ENCODE measurements at places on chromosomes 2 and 18. TPM values are rescaled to one million over a fixed set of nuclear protein-coding genes. Genes with fewer than 3 reads are reported as not detected.

Gene OR6B2
- total RNA-seq: not detected

Gene UPP2
- total RNA-seq: not detected

Gene PSD4
- total RNA-seq: 2.3 TPM

Gene KLHL30
- total RNA-seq: 14.3 TPM

Gene UGT1A4
- not detected for total RNA-seq

Gene SEPTIN10
- total RNA-seq: 57.4 TPM

Gene ALK
- not detected for total RNA-seq

Gene KCNF1
- 0.27 TPM for total RNA-seq

Gene GREB1
- 2.9 TPM for total RNA-seq

Gene NDUFAF7
- 24.2 TPM for total RNA-seq

Gene UGT1A10
- total RNA-seq: not detected

Gene INO80D
- 20.8 TPM for total RNA-seq

Gene ATP6V1B1
- total RNA-seq: 0.43 TPM

Gene CLEC4F
- total RNA-seq: 0.13 TPM

Gene SCYGR4
- total RNA-seq: not detected

Gene HADHB
- total RNA-seq: 532 TPM

Gene XRCC5
- total RNA-seq: 107 TPM

Gene WDR35
- total RNA-seq: 5.1 TPM

Gene NTSR2
- not detected for total RNA-seq

Gene OLA1
- 51.2 TPM for total RNA-seq

Gene RAB6C
- total RNA-seq: not detected

Gene LYG1
- 0.57 TPM for total RNA-seq

Gene SPP2
- total RNA-seq: not detected

Gene UGT1A8
- not detected for total RNA-seq

Gene TEKT4
- total RNA-seq: 0.32 TPM

Gene MARCO
- total RNA-seq: 0.92 TPM

Gene CPO
- not detected for total RNA-seq

Gene KCNE4
- total RNA-seq: 1.7 TPM

Gene ELAC1
- total RNA-seq: 4.5 TPM

Gene UGT1A6
- total RNA-seq: not detected

Gene CCDC148
- 0.30 TPM for total RNA-seq

Gene ACVR1C
- 0.59 TPM for total RNA-seq

Gene TMEM178A
- 2.6 TPM for total RNA-seq

Gene KDSR
- total RNA-seq: 54.3 TPM

Gene AFF3
- 6.7 TPM for total RNA-seq

Gene PPP1R1C
- 29.6 TPM for total RNA-seq

Gene VSNL1
- total RNA-seq: 42.7 TPM

Gene HRH4
- 0.08 TPM for total RNA-seq

Gene TGFA
- total RNA-seq: 0.73 TPM

Gene C2orf66
- total RNA-seq: not detected

Gene MRPS9
- total RNA-seq: 41.6 TPM

Gene PLGLB2
- 0.97 TPM for total RNA-seq

Gene REG1A
- not detected for total RNA-seq

Gene ANKZF1
- total RNA-seq: 22.4 TPM

Gene GPAT2
- total RNA-seq: 6.6 TPM

Gene LIMS3
- 6.4 TPM for total RNA-seq

Gene MEP1B
- 0.13 TPM for total RNA-seq

Gene NT5C1B
- total RNA-seq: not detected

Gene PSME4
- total RNA-seq: 61.3 TPM

Gene DHRS9
- total RNA-seq: 9.8 TPM

Gene FBLN7
- 1.00 TPM for total RNA-seq

Gene ZBTB7C
- total RNA-seq: 8.0 TPM

Gene TMEM247
- total RNA-seq: not detected

Gene SMARCAL1
- 13.2 TPM for total RNA-seq

Gene FAM110C
- total RNA-seq: 4.0 TPM

Gene CFAP65
- not detected for total RNA-seq

Gene TXNDC2
- total RNA-seq: not detected
